ENCODE measurements at places on chromosomes 3 and 15. TPM values are rescaled to one million over a fixed set of nuclear protein-coding genes. Genes with fewer than 3 reads are reported as not detected.

DNA sequence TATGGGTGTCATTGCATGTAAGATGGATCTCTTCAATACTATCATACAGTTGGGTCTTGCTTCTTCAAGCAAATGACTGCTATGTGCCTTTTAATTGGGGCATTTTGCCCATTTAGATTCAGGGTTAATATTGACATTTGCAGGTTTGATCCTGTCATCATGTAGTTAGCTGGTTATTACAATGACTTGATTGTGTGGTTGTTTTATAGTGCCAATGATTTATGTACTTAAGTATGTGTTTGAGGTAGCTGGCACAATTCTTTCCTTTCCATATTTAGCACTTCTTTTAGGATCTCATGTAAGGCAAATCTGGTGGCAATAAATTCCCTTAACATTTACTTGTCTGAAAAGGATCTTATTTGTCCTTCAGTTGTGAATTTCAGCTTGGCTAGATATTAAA is 267.5 kb downstream of the VGLL3 start:
- no peak for DNase-seq
- no peaks in the 10 kb centered on the region for H3K4me1 ChIP-seq
- H3K27me3 ChIP-seq, result no peaks in the 10 kb centered on the region

SLC12A1 gene
- total RNA-seq, result not detected

TNFAIP8L3 gene
- 4.9 TPM for total RNA-seq

STRIT1 gene
- total RNA-seq, result 507 TPM

TRH gene
- not detected for total RNA-seq

SPSB4 gene
- total RNA-seq, result 0.35 TPM

STRA6 gene
- not detected for total RNA-seq

DNA sequence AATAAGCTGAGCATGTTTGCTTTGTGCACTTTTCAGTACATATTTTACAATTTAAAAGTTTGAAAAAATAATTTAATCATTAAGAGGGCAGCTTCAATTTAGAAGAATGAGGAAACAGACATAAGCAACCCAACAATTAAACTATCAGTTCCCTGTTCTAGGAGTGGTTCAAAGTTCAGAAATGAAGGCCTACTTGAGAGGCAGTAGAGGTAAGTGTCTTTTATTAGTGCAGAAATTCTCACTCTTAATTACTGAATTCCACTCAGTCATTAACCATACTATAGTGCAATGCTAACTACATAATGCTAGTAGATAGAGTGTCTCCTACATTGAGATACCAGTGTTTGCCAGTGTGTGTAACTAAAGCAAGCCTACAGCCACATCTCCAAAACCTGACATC is 73.1 kb downstream of the TNIK start:
- H3K4me3 ChIP-seq, result no peak overlapping the region
- no peak for DNase-seq
- H3K27ac ChIP-seq, result no peak overlapping the region
- no peaks in the 10 kb centered on the region for H3K27me3 ChIP-seq

DNA sequence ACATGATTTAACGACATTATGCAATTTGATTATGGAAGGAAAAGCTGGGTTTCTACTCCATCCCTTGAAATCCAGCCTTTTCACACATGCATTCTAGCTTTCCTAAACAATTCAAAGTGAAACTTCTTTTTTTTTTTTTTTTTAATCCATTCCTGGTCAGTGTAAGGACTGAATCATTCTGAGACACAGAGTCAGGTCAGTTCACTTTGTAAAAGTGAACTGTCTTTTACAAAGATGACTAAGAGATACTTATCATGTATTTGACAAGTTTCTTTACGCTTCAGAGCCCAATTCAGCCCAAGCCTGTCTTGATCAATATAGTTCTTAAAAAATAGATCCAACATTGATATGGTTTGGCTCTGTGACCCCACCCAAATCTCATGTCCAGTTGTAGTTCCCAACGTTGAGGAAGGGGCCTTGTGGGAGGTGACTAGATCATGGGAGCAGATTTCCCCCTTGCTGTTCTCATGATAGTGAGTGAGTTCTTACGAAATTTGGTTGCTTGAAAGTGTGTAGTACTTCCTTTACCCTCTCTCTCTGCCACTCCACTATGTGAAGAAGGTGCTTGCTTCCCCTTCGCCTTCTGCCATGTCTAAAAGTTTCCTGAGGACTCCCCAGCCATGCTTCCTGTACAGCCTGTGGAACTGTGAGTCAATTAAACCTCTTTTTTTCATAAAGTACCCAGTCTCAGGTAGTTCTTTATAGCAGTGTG is 345.6 kb upstream of the THBS1 start:
- H3K27me3 ChIP-seq, result no peaks in the 10 kb centered on the region
- no peak overlapping the region for H3K27ac ChIP-seq
- DNase-seq, result no peak
- no peaks in the 10 kb centered on the region for H3K4me1 ChIP-seq
- H3K4me3 ChIP-seq, result no peak overlapping the region
- H3K36me3 ChIP-seq, result no peaks in the 10 kb centered on the region

DNA sequence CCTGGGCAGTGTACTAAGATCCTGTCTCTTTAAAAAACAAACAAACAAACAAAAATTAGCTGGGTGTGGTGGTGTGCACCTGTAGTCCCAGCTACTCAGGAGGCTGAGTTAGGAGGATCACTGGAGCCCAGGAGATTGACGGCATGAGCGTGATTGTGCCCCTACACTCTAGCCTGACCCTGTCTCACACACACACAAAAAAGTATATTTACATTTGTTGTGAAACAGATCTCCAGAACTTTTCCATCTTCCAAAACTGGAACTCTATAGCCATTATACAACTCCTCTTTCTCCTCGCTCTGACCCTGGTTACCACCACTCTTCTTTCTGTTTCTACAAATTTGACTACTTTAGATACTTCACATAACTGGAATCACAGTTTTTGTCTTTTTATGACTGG is 56.0 kb upstream of the CCNB2 start:
- DNase-seq, result no peak
- no peaks in the 10 kb centered on the region for H3K27me3 ChIP-seq
- H3K4me3 ChIP-seq, result no peak overlapping the region
- no peak overlapping the region for H3K27ac ChIP-seq
- no peaks in the 10 kb centered on the region for H3K4me1 ChIP-seq

- H3K27me3 ChIP-seq, result no peaks in the 10 kb centered on the region
- H3K27ac ChIP-seq, result peak overlapping the region; percentile 54
- H3K4me3 ChIP-seq, result no peak overlapping the region
- H3K4me1 ChIP-seq, result peaks cover 10% of the 10 kb centered on the region
- H3K36me3 ChIP-seq, result no peaks in the 10 kb centered on the region
These were observed 61.2 kb downstream of the TSC22D2 start for GRCh38 chr3:150469031-150469930.

- no peaks in the 10 kb centered on the region for H3K36me3 ChIP-seq
- peaks cover 54% of the 10 kb centered on the region for H3K4me1 ChIP-seq
- H3K4me3 ChIP-seq, result peak overlapping the region; percentile 79
These were observed 792 bp downstream of the GABPB1 start for GRCh38 chr15:50353975-50354837.

- H3K27me3 ChIP-seq, result no peaks in the 10 kb centered on the region
- H3K4me1 ChIP-seq, result no peaks in the 10 kb centered on the region
- DNase-seq, result no peak
- H3K27ac ChIP-seq, result no peak overlapping the region
- no peaks in the 10 kb centered on the region for H3K36me3 ChIP-seq
These were observed 46.2 kb upstream of the ADGRG7 start for GRCh38 chr3:100563228-100563627.

BLOC1S6 gene
- total RNA-seq, result 37.7 TPM

GRCh38 chr3:10753964-10754363 is 62.1 kb upstream of the SLC6A11 start:
- peaks cover 14% of the 10 kb centered on the region for H3K27me3 ChIP-seq
- no peaks in the 10 kb centered on the region for H3K4me1 ChIP-seq
- no peak overlapping the region for H3K4me3 ChIP-seq
- no peak overlapping the region for H3K27ac ChIP-seq
- DNase-seq, result no peak

MYL3 gene
- total RNA-seq, result 42.5 TPM

DNA sequence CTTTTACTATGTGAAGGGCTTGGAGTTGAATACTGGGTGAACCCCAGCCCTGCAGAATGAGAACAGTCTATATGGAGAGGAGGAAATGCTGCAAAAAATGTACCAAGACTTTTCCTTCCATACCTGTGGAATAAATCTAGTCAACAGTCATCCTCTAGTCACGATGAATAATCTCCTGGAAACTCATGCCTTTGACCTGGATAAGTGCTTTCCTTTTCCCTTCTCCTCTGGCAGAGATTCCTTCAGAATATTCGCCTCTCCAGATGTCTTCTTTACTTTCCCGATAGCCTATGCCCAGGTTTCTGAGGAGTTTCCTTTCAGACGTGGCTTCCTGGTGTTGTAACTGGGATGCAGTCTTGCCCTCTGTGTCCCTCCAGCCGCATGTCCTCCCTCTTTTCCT is 28.1 kb downstream of the CCNL1 start:
- H3K27ac ChIP-seq, result peak overlapping the region; percentile 70
- no peak for DNase-seq
- H3K4me1 ChIP-seq, result peaks cover 90% of the 10 kb centered on the region

DNA sequence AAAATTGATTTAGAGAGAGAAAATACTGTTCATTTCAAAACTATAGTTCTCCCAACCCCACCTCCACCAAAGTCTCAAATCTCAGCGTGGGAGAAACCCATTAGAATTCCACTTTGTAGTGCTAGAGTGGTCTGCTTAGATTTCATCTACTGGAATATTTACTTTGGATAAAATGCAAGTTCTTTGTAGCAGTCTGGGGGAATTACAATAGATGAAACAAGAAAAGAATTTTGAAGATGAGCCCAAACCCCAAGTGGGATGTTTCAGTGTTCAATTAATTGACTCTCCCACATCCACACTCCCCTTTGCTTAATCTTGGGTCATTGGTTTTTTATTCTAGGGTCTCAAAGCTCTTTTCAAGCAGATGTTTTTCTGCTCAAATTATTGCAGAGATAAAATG is 97.8 kb downstream of the RPL22L1 start:
- no peaks in the 10 kb centered on the region for H3K36me3 ChIP-seq
- H3K4me1 ChIP-seq, result no peaks in the 10 kb centered on the region
- no peak overlapping the region for H3K27ac ChIP-seq
- no peak for DNase-seq
- H3K27me3 ChIP-seq, result no peaks in the 10 kb centered on the region

CKMT1A gene
- not detected for total RNA-seq

DNA sequence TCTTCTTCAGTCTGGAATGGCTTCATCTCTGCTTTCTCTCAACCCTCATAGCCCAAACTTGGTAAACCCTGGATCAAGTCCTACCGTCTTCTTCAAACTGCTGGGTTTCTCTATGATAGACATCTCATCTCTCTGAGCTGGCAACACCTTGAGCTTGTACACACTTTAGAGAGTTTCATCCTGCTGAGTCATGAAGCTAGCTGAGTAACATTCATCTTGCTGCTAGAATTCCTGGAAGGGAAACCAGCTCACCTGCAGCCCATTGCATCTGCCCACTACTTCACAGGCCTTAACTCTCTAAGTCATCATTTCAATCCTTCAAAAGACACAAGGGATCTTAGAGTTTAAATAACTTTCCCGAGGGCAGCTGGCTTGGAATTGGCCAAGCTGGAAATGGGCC is 175.5 kb upstream of the RORA start:
- H3K4me3 ChIP-seq, result no peak overlapping the region
- no peaks in the 10 kb centered on the region for H3K4me1 ChIP-seq
- DNase-seq, result no peak
- no peak overlapping the region for H3K27ac ChIP-seq
- no peaks in the 10 kb centered on the region for H3K27me3 ChIP-seq

- H3K27me3 ChIP-seq, result no peaks in the 10 kb centered on the region
- H3K27ac ChIP-seq, result no peak overlapping the region
- no peak overlapping the region for H3K4me3 ChIP-seq
- peaks cover 34% of the 10 kb centered on the region for H3K4me1 ChIP-seq
- H3K36me3 ChIP-seq, result no peaks in the 10 kb centered on the region
- no peak for DNase-seq
These were observed 267.3 kb downstream of the RORA start for GRCh38 chr15:60961541-60962485.

HHATL gene
- total RNA-seq, result 86.3 TPM

DNA sequence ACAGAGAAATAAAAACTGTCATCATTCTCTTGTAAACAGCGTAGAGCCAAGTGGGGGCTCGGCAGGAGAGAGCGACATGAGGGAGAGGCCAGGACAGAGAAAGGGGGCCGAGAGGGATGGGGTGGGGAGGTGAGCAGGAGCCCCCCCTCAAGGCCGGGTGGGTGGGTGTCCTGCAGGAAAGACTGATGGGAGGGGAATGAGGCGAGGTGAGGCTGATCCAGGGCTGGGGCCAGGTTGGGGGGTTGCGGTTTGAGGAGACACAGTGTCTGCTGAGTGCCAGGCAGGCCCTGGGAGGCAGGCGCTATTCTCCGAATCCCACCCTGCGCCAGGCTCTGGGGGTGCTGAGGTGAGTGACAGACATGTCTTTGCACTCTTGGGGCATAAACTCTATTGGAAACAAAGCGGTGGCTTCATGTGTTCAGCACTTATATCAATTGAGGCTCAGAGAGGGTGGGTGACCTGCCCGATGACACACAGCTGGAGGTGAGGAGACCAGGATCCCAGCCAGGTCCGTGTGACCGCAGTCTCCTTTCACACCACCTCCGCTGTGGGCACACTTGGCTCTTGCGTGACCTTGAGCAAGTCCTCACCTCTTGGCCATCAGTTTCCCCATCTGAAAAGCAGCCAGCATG is 19.6 kb upstream of the CSPG4 start:
- no peaks in the 10 kb centered on the region for H3K27me3 ChIP-seq
- H3K27ac ChIP-seq, result peak overlapping the region; percentile 43
- no peaks in the 10 kb centered on the region for H3K36me3 ChIP-seq
- no peak for DNase-seq
- no peak overlapping the region for H3K4me3 ChIP-seq

- DNase-seq, result no peak
- no peak overlapping the region for H3K4me3 ChIP-seq
- H3K27ac ChIP-seq, result no peak overlapping the region
- no peaks in the 10 kb centered on the region for H3K36me3 ChIP-seq
These were observed 277.7 kb upstream of the KCNH8 start for GRCh38 chr3:18870642-18871041.

CERS3 gene
- not detected for total RNA-seq

- H3K4me1 ChIP-seq, result no peaks in the 10 kb centered on the region
- no peak overlapping the region for H3K4me3 ChIP-seq
- H3K27me3 ChIP-seq, result no peaks in the 10 kb centered on the region
- H3K36me3 ChIP-seq, result no peaks in the 10 kb centered on the region
- no peak for DNase-seq
These were observed 1017.3 kb upstream of the EPHA6 start for GRCh38 chr3:95797081-95797480.

DNA sequence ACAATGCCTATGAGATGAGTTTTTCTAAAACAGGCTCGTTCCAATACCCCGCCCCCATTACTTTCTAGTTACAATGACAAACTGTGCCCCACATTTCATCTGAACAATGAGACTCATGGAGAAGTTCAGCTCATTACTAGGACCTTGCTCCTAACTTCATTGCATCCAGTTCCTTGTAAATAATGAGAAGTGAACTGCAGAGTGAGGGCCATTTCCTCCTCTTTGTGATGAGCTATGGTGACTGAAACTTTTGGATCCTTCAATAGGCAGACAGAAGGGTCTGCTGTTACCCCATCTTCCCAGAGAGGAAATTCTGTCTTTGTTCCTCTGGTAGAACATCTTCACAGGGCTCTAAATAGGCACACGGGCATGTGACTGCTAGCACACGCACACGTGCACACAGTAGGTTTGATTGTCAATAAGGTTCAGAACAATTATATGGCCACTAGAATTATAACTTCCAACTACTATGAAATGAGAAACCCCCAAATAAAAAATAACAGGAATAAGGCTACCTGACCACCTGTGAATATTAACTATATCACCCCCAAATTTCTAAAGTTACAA is 51.8 kb downstream of the SERP1 start:
- no peaks in the 10 kb centered on the region for H3K27me3 ChIP-seq
- no peaks in the 10 kb centered on the region for H3K36me3 ChIP-seq
- no peak overlapping the region for H3K4me3 ChIP-seq
- DNase-seq, result no peak

DNAH12 gene
- 0.04 TPM for total RNA-seq
